ENCODE measurements at places on chromosomes 5 and 9. TPM values are rescaled to one million over a fixed set of nuclear protein-coding genes. Genes with fewer than 3 reads are reported as not detected.

TSSK1B gene
- total RNA-seq = 0.97 TPM

TTC23L gene
- not detected for total RNA-seq

PDE8B gene
- total RNA-seq = 0.65 TPM

ADGRV1 gene
- total RNA-seq = not detected

WHRN gene
- total RNA-seq = 1.8 TPM

C5orf52 gene
- total RNA-seq = not detected

PIP5K1B gene
- total RNA-seq = not detected

DOK3 gene
- total RNA-seq = 2.3 TPM

PLPPR1 gene
- total RNA-seq = not detected

TERT gene
- total RNA-seq = not detected

CFAP90 gene
- not detected for total RNA-seq

VLDLR gene
- 15.9 TPM for total RNA-seq

AFAP1L1 gene
- 22.4 TPM for total RNA-seq

PCAT7 gene
- not detected for total RNA-seq

CCNJL gene
- 0.16 TPM for total RNA-seq

ADAMTSL2 gene
- 52.5 TPM for total RNA-seq

NMUR2 gene
- total RNA-seq = not detected

FOXD4L6 gene
- total RNA-seq = not detected

RGS7BP gene
- total RNA-seq = 0.36 TPM

FAM221B gene
- total RNA-seq = not detected

TSTD2 gene
- 12.0 TPM for total RNA-seq

CXCL14 gene
- total RNA-seq = not detected

GHR gene
- total RNA-seq = 5.2 TPM

CCDC183 gene
- 0.18 TPM for total RNA-seq

DMRTA1 gene
- not detected for total RNA-seq

TMEM161B gene
- 8.8 TPM for total RNA-seq

HSPB3 gene
- total RNA-seq = not detected

CYLC2 gene
- total RNA-seq = not detected

ITGA1 gene
- 15.6 TPM for total RNA-seq

TEX48 gene
- total RNA-seq = not detected

ANKRD18A gene
- total RNA-seq = not detected

ADCY2 gene
- not detected for total RNA-seq

PCDHGA6 gene
- total RNA-seq = 1.1 TPM

SLCO6A1 gene
- not detected for total RNA-seq

BARHL1 gene
- not detected for total RNA-seq

LRRC19 gene
- not detected for total RNA-seq
